ENCODE measurements at places on chromosomes 6 and 20.

GRCh38 chr20:23634985-23635767 lies 2.6 kb downstream of the CST3 start:
- DNase-seq: no peak

DNA sequence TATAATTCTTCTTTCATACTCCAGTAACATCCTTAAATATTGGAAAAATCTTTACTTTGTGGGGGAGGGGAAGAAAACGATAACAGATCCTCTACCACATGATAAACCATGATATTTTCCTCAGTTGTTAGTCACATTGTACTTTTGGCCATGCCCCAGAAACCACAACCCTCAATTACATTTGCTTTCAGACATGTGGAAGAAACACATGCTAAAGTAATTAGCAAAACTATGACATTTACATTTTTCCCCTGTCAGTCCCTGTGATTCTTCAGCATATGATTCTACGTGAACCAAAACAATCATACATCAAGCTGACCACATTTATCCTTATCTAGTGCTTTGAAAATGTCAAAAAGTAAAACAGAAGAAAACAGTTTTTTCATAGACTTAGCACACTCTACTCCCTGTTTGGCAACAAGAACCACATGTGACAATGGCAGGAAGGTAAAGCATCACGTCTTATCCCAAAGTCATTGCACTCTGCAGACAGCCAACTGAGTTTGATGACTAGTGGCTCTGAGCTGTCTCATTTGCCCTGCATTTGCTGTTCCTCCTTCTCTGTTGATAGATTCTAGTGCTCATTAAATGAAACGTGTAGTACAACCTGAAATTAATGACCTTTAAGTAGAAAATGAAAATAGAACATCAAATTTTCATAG lies 505.8 kb upstream of the MARCKS start:
- DNase-seq: no peak

GRCh38 chr6:159017757-159018559 lies 18.0 kb upstream of the RSPH3 start:
- DNase-seq: no peak

DNA sequence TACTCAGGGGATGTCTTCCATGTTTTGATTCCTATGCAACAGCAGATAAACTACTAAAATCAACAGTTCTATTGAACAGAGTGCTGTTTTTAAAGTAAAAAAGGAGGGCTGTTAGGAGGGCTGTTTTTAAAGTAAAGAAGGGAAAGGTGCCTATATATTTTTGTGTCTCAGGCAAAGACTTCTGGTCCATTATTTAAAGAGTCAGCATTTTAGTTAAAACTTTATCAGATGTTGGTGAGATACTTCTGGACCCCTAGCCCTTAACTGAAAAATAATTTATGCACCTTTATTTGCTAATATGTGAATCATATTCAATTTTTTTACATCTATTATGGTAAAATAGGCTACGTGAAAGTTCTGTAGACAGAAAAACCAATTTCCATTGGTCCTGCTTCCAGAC lies 144.8 kb downstream of the MOXD1 start:
- DNase-seq: no peak

- no peak for DNase-seq
These were observed 9.4 kb upstream of the CCN2 start for GRCh38 chr6:131960371-131961133.

GRCh38 chr20:25005661-25006060 lies 13.1 kb upstream of the APMAP start:
- DNase-seq: no peak

DNA sequence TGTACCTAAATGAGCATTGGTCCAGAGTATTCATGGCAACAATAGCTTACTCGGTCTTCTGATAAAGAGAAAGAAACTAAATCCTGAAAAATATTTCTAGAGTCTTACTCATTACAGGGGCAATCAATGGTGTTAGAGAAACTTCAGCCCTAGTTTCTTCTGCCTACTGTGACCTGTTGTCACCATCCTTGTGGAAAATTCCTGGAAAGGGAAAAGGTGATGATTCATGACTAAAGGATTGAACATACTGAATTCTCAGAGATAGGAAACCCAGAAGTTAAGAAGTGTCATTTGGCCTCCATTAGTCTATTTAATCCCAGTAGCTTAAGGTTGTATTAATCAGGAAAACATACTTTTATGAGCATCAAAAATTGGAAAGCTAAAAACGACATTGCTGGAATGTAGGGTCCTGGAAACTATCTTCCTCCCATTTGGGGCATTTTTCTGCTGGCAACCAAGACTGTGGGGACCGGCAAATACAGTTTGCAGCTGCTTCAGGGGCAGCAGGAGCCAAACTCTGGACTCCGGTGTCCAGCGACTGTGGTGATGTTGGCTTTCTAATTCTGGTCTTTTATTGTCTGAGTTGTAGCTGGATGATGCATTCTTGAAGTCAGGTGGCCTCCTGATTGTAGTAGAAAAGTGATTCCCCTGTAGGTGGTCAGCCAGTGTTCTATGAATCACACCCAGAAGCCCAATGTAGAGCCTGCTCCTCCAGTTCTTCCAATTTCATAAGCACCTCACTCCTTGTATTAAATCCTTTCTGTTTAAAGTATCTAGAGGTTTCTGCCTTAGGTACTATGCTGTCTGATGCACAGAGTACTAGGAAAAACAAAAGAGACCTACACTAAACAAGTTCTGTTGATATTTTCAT lies 67.6 kb downstream of the LCA5 start:
- DNase-seq: no peak

- no peak for DNase-seq
These were observed 83.3 kb downstream of the HIVEP2 start for GRCh38 chr6:142861711-142862110.

DNA sequence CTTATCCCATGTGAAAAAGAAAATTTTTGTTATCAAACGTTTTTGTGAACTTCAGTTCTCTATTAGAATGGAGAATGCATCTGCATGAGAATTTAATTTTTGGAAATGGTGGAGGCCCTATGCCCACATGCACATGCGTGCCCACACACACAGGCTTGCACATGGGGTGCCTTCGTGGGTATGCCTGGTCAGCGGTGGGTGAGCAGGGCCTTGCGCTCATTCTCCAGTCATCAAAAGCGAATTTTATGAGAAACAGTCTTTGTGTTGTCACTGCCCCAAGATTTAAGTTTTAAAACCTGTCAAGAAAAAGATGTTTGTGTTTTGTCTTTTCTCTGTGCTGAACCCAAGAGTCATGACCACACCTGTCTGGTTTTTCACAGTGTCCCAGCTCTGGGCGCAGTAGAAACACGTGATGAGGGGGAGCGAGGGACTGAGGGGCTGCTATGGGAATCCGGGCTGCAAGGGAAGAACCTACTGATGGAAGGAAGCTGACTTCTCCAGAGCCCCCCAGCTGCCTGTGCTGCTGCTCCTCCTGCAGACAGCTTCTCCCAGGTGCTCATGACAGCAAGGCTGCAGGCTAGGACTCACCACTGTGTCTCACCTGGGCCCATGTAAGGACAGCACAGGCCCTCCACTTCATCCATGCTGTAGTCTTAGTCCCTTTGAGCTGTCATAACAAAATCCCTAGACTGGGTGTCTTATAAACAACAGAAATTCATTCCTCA lies 153.6 kb downstream of the SYCP2 start:
- DNase-seq: no peak

GRCh38 chr6:27575594-27576361 lies 102.9 kb upstream of the ZNF184 start:
- DNase-seq: no peak

- no peak for DNase-seq
These were observed 48.3 kb downstream of the PTPN1 start for GRCh38 chr20:50558483-50558925.

GRCh38 chr6:157823001-157823527 lies at the start of gene SNX9:
Gene SNX9 (plus strand): TSS chr6:157823246. CDS start chr6:157823435, 189 bp downstream.
- peak; percentile 50 for DNase-seq

- no peak for DNase-seq
These were observed 255.9 kb downstream of the FOXC1 start for GRCh38 chr6:1865585-1865984.

DNA sequence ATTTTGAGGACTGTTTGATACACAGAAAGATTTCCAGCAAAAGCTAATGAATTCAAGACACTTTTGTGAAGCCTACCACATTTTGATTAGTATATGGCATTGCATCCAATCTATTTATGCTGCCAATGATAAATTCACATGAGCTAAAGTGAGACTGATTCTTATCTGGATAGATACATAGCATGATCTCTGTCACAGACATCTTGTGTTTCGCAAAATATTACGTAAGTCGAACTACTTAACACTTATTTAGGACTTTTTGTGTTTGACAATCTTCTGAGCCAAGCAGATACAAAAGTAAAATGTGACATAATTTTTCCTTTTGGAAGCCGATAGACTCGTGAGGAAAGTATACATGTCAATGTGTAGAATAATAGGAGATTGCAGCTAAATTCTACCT lies 251.6 kb downstream of the HACE1 start:
- DNase-seq: no peak

- DNase-seq: no peak
These were observed 8.0 kb downstream of the SLC17A3 start for GRCh38 chr6:25866011-25866410.

- DNase-seq: no peak
These were observed 79.0 kb downstream of the SYNJ2 start for GRCh38 chr6:158060455-158061360.

GRCh38 chr6:114733596-114733995 lies 390.8 kb upstream of the HS3ST5 start:
- no peak for DNase-seq

- no peak for DNase-seq
These were observed 377.1 kb downstream of the ESR1 start for GRCh38 chr6:152184573-152184916.

DNA sequence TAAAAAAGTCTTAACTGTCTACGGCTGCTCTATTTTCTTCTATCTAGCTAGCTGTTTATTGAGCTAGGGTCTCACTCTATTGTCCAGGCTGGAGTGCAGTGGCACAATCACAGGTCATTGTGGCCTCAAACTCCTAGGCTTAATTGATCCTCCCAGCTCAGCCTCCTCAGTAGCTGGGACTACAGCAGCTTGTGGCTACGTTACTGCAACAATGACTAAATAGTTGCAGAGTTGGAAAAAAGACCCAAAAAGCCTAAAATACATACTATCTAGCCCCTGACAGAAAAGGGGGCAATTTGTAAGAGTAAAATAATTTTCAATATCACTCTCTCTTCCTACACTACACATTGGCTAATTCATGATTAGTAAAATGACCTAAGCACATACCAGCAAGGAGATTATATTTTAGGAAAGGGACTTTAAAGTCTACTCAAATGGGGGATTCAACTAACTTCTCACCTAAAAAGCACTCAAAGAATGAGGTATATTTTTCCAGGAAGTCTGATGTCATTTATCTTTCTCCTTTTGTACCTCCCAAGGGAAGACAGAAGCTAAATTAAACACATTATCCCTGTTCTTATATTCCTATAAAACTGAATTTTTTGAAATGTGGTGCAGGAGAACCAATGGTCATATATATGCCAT lies 82.8 kb downstream of the ZMYND8 start:
- no peak for DNase-seq

All from effector memory CD4-positive, alpha-beta T cell (primary cell).